ENCODE measurements at places on chromosomes 4 and X.

- no peak for DNase-seq
Measured at GRCh38 chrX:97740886-97741285, 857.2 kb downstream of the RPA4 start.

GRCh38 chr4:152327606-152328453 is 208.1 kb downstream of the FBXW7 start:
- no peak for DNase-seq

DNA sequence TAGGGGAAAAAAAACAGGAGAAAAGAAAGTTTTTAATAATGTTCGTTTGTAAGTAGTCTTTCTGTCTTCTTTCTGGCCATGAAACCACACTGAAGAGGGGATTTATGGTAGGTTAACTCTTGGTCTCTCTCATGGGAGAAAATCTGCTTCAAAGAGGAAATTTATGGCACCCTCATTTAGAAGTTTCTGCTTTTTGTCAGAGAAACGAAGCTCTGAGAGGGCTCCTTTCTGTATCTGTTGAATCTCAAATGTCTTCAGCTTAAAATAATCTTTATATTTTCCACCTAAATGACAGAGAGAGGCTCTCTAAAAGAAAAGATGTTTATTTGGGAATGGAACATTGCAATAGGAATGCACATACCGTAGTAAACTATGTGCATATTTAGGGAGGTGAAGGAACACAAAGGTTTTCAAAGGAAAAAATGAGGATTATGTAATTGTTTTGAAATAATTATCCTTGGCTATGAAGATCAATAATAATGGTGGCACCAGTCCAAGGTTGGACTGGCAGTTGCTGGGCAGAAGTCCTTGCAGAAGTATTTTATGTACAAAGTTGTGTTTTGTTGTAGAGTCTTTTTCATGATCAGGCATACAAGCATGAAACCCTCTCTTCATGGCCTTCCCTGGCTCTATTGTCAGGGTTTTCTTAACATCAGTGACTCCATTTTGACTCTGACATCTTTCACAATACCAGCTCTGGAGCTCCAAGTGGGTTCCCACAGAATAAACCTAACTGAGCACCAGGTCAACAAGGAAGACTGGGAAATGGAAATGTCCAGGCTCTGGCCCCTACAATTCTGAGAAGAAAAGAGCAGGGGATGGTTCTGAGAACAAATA is 53.0 kb upstream of the HPSE start:
- DNase-seq, result no peak

GRCh38 chrX:143306991-143307937 is 210.0 kb downstream of the SPANXN3 start:
- DNase-seq, result no peak

GRCh38 chr4:113404841-113405240 is 355.4 kb downstream of the ANK2 start:
- no peak for DNase-seq
